Jurkat, Clone E6-1 (cell line): ENCODE measurements at places on chromosomes 3 and 15.

GRCh38 chr3:135304378-135304777, 509.3 kb downstream of the EPHB1 start:
- DNase-seq, result no peak

DNA sequence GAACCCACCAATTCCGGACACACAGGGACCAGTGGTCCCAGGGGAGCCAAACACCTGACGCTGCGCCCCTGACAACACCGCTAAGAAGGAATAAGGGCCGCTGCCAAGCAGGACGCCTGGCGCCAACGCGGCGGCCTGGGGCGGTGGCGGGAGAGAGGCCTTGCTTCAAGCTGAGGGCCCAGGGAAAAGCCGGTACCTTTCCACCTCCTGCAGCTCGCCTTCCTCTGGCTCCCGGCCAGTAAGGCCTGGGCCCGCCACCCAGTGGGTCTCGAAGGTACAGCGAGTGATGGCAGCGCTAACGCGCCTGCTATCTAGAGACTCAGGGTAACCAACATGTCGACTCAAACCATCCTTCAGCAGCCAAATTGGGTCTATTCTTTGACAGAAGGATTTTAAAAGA, 1074.1 kb downstream of the SI start:
- no peak for DNase-seq

DNA sequence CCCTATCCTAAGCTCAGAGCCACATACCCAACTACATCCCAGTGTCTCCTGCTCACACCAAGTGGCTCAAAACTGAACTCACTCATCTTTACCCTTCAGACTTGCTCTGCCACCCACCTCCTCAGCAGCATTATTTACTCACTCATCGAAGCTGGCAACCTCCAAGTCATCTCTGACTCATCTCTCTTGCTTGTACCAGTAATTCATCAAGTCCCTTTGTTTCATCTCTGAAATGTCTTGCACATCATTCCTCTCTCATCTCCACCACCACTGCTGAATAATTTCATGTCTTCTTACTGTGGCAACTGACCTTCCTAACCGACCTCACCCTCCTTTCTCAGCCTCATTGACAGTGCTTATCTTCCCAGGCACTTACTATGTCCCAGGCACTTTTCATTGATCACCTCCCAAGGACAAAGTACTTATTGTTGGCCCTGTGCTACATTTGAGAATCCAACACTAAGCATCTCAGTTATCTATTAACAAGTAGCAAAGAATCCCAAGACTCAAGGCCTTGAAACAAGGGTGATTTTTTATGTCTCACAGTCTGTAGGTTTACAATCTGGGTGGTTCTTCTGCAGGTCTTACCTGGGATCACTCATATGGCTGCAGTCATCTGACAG, 82.0 kb downstream of the MRPL46 start:
- DNase-seq, result no peak

DNA sequence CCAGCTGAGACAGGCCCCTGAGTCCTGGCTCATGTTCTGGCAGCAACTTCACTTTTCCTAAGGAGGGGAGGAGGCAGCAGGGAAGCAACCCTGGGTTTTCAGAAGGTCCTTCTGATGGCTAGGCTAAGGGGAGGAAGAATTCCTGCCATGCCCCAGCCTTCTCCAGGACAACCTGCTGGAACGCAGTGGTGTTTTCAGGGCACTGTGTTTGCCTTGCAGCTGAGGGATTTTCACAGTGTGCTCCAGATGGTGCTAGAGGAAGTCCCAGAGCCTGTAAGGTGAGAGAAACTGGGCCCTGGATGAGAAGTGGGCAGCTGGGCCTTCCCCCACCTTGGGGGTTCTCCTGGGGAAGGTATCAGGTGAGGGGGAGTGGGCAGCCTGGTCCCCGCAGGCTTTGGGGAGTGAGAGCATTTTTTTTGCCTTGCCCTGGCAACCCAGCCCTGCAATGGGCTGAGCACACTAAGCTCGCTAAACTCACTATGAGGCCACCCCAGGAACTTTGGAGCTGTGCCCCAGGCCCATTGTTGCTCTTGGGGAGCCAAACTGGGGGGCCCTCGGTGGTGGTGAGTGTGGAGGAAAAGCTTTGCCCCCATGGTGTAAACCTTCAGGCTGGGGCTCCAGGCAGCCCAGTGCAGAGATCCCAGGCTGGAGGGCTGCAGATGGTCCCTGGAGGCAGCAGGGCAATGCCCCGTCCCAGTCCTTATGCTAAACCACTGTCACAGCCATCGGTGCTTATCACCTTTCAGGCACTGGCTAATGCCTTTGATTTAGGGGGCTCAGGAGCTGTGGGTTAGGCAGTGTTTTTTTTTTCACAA, 41.1 kb downstream of the ACAA1 start:
- no peak for DNase-seq

DNA sequence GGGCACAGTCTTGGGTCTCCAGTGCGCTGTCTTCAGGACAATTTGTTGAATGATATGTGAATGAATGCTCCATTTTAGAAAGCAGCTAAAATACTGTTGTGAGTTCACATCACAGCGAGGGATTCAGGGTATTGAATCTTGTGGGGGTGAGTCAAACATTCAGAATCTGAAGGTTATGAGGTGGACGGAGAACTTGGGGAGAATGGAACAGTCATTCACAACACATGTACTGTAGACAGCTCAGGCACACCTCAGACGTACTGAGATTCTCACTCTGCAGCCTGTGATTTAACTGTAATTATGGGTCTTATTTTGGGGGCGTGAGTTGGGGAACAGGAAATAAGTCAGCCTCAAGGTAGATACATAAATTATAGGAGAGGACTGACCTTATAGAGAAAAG, 13.9 kb downstream of the CRYBG3 start:
- no peak for DNase-seq

- no peak for DNase-seq
Observed at GRCh38 chr3:104561324-104561723, 805.4 kb upstream of the ALCAM start.

- no peak for DNase-seq
Observed at GRCh38 chr3:16406166-16406565, 107.3 kb downstream of the RFTN1 start.

DNA sequence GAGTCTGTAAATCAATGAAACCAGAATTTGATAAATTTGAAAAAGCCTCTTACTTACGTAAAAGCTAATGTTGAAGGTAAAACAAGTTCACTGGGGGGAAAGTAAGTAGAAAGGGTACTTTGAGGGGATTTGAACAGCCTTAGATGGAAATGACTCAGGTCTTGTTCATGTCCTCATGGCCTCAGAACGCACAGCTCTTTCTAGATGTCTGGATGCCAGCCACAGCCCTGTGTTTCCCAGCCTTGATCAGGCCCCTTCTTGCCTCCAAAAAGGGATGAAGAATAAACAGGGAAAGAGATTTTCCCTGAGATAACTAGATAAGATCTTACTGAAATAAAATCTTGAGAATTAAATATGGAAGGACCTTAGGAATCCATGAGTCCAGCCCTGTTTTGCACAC, 237.1 kb upstream of the GOLGA6L4 start:
- no peak for DNase-seq

DNA sequence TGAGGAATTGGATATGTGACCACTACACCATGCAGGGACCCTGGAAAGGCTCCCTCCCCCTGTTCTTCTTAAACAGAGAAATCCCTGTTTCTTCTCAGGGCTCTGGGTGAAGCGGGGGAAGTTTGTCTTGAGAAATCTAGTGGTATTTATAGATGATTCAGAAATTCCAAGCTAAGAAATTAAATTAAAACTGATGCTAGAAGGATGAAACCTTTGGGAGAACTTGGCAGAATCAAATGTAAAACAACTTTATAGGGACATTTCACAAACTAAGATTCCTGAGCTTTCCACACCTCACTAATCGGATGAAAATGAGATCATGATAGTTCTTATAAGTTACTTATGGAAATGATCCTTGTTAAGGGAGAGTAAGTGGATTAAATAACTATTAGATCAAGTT, 54.2 kb downstream of the FBXL2 start:
- no peak for DNase-seq

DNA sequence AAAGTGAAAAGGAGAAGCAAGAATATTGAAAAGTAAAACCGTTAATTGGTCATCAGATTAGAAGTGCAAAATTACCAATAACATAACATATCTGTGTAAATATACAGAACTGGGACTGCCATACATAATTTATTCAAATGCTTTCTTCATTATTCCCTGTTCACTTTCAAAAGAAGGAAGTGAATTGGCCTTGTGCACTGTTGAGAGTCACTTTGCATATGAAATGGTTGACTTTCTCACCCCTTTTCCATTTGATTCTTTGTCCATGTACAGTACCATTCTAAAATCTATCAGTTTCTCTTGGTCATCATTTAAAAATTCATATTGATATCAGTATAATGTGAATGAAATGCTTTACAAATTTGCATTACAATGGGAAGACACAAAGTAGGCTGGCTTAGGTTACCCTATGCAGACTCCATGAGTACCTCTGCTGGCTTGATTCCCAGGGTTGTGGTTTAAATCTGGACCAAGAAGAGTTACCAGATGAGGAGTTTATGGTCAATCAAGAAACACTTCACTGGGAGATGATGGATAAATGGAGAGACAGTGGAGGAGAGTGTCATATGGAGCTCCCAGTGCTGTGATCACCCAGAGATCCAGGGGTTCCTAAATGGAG, 210.9 kb upstream of the TOPAZ1 start:
- no peak for DNase-seq

GRCh38 chr15:75348034-75348561, 1.3 kb downstream of the NEIL1 start:
- DNase-seq, result no peak

GRCh38 chr15:93523481-93523880, 434.5 kb upstream of the RGMA start:
- DNase-seq, result no peak

DNA sequence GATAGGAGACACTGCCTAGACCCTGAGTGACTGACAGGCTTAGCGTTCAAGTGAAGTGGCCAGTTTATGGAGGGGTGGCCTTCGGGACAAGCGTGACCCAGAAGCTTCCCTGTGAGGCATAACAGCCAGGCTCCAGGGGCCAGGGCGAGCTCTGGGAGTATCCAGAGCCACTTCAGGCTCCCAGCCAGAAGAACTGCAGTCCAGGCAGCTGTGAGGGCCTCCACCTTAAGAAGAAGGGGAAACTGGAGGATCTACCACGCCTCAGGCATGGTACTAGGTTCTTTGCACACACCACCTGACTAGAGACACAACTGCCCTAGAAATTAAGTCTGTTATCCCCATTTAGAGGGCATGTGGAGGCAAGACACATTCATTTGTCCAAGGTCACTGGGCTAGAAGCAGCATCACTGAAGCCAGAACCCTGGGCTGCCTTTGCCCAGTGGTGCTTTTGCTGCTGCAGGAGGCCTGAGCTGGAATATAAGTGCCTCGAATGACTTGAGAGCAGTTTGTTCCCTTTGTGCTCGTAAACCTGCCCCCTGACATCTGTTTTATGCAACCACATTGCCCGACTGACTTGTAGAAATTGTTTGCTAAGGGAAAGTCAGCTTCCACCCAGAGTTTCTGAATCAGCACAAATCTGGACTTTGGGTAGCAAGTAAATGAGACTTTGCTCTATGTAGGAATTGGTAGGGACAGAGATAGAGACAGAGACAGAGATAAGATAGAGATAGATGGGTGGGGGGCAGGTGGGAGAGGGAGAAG, 23.3 kb downstream of the RASGRF1 start:
- DNase-seq, result no peak

GRCh38 chr3:98343647-98344507, 9.8 kb upstream of the OR5K4 start:
- peak; percentile 29 for DNase-seq

DNA sequence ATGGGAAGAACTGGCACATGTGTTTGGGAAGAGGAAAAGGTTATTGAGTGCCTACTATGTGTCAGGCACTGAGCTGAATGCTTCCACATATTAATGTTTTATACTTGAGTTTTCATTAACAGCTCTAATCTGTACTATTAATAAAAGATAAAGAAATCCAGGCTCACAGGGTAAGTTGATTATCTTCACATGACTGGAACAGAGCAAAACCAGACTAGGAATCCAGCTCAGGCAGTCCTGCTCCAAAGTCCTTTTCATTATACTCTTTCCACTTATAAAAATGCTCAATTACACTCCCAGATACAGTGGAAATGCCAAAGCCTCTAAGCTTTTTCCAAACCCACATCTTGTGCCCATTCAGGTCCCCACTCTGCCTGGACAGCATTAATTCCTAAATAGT, 97.6 kb downstream of the TNIK start:
- DNase-seq, result no peak

- no peak for DNase-seq
Observed at GRCh38 chr3:193971261-193971751, 164.6 kb upstream of the HES1 start.

- DNase-seq, result no peak
Observed at GRCh38 chr3:24657870-24658510, 163.3 kb upstream of the THRB start.

- DNase-seq, result no peak
Observed at GRCh38 chr3:19757773-19758172, 176.2 kb downstream of the EFHB start.

DNA sequence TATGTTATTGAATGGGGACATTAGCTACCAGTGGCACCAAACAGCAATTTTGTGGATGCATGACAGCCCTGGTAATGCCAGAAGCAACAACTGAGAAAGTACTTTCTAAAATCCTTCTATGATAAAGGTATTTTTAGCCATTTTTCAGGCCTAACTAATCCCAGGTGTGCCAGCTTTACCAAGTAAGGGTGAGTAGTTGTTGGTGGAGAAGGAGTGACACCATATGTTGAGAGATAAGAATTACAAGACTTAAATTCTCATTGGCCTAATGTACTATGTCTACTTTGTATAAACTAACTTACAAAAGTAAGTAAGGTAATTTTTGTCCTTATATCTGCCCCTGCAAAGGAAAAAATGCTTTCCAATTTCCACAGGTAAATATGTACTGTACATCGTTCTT, 4.1 kb upstream of the COX17 start:
- peak; percentile 29 for DNase-seq

- no peak for DNase-seq
Observed at GRCh38 chr3:172213200-172213599, 173.8 kb downstream of the FNDC3B start.

DNA sequence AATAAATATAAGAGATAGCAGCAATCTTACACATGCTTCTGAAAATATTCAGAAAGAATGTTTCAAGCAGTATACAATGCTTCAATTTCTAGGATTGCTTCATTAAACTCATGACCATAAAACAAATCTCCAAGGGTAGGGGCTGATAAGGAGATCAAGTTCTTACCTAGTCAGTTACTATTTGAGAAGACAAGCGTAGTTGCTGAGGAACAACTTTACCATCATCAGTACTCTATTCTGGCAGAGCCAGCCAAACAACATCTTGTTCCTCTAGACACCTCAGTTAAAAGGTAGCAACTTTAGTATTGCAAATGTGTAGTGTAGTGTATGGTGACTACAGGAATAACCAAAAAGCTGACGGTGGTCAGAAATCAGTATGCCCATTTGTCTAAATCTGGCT, 85.4 kb upstream of the CHRM5 start:
- DNase-seq, result no peak

DNA sequence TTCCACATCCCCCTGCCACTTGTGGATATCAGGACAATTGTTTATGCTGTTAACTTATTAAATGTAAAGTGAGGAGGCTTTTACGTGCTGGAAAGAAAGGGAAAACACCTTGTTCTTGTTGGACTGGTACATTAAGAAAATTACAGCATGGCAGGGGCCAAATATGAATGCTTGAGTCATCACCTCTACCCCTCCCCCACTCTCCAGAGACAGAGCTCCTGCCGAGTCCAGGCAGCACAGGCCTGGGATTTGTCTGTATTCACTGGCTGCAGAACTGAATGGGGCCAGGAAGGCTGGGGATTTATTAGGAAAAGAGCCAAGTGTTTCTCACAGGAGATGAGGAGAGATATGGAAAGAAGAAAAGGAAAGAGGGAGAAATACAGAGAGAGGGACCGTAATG, 308.9 kb downstream of the EPHB1 start:
- no peak for DNase-seq
